ENCODE measurements at places on chromosomes 11 and 22.

DNA sequence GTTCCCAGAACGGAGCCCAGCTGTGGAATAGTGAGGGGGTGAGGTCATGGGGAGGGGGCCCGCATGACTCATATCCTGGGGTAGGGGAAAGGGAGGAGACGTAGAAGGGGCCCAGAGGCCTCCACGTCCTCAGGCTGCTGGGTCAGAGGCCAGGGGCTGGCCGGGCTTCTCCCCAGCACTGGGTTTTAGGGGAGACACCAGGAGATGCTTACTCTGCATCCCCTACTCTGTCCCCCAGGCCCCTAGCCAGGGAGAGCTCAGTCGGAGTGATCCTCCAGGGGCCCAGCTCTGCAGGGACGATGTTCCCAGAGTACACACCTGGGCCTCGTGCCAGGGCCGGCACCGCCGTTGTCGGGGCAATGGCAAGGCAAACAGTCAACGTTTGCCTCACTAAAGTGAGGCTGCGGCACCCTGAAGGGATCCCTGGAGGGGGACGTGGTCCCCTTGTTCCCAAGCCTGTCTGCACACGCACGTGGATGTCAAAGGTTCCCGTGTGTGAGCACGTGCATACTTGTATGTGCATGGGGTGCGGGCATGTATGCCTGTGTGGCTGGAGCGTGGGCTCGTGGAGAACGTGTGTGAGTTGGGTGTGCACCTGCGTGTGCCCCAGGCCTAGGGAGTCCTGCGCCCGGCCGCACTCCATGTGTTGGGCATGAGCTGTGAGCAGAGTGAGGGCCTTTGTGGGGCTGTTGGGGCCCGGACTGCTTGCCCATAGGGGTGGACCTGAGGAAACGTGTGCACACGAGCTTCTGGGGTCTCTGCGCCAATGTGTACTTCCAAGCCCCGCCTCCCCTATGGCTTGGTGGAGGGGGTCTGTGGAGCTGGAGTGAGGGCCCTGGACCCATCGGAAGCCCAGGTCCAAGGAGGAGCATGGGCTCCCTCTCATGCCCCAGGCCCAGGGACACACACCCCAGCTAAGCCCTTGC, 14.2 kb downstream of the PRR33 start:
- DNase-seq, result no peak

GRCh38 chr11:47869544-47870393, 21.6 kb upstream of the NUP160 start:
- DNase-seq, result no peak

DNA sequence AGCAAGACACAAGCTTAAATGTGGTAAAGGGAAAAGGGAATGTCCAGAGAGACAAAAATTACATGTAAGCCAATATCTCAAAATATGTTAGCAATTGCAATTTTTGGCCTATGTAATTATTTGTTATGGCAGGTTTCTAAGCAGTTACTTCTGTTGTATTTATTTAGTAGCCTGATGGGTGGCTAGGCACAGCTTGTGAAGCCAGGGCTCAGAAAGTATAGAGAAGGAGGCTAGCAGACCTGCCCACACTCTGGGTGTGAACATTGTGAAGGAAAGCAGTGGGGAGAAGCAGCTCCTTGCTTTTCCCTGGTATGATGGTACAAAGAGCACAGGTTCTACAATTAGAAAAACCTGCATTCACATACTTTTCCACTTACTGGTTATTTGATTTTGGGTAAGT, 196.5 kb upstream of the PGR start:
- no peak for DNase-seq

DNA sequence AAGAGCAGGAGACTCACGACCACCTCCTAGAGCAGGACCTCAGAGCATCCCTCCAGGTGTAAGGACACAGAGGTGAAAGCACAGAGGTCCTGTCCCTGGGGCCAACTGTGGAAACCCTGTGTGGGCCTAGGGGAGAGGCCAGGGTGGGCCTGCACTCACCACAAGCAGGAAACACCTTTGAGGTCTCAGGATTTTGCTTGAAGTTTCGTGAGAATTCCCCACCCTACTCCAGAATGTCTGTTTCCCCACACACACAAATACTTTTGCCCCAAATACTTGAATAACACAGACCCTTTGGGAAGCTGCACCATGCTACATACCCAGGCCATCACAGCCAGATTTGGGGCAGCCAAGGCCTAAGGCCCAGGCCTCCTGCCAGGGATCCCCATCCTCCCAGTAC, 18.1 kb downstream of the SLC43A3 start:
- DNase-seq, result no peak

GRCh38 chr11:2122222-2122906, 16.8 kb downstream of the IGF2 start:
- DNase-seq, result no peak

DNA sequence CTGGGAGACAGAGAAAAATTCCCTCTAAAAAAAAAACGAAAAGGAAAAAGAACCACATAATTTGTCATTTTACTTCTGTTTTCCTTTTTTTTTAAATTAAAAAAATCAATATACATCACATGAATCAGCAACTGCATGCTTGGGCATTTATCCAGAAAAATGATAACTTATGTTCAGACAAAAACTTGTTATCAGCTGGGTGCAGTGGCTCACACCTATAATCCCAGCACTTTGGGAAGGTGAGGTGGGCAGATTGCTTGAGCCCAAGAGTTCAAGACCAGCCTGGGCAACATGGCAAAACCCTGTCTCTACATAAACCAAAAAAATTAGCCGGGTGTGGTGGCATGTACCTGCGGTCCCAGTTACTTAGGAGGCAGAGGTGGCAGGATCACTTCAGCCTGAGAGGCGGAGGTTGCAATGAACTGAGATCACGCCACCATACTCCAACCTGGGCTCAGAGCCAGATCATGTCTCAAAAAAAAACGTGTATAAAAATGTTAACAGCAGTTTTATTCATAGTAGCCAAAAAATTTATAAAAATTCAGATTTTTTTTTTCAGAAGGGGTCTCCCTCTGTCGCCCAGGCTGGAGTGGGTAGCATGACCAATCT, 28.5 kb downstream of the AMBRA1 start:
- DNase-seq, result no peak

- DNase-seq, result no peak
These were observed 745.7 kb downstream of the BRD1 start for GRCh38 chr22:49081926-49082325.

GRCh38 chr22:35591714-35592417, 25.3 kb downstream of the MB start:
- no peak for DNase-seq

GRCh38 chr11:122101625-122102291, 14.3 kb downstream of the BLID start:
- no peak for DNase-seq

DNA sequence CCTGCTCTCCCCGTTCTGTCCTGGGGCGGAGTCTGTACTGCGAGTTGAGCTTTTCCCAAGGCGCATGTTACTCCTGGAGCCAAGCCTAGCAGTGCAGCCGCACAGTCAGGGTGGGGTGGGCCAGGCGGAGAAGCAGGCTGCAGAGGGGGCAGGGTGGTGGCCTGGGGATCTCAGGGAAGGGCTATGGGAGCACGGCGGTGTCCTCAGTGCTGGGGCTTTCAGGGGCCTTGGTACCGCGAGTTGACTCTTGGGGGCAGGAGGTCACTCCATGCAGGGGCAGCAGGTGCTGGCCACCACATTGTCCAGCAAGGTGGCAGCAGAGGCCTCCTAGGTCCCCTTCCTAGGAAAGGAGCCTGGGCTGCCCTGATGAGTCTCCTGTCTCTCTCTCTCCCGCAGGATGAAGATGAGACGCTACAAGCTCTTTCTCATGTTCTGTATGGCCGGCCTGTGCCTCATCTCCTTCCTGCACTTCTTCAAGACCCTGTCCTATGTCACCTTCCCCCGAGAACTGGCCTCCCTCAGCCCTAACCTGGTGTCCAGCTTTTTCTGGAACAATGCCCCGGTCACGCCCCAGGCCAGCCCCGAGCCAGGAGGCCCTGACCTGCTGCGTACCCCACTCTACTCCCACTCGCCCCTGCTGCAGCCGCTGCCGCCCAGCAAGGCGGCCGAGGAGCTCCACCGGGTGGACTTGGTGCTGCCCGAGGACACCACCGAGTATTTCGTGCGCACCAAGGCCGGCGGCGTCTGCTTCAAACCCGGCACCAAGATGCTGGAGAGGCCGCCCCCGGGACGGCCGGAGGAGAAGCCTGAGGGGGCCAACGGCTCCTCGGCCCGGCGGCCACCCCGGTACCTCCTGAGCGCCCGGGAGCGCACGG, 14.9 kb upstream of the MIEF1 start:
- DNase-seq, result no peak

DNA sequence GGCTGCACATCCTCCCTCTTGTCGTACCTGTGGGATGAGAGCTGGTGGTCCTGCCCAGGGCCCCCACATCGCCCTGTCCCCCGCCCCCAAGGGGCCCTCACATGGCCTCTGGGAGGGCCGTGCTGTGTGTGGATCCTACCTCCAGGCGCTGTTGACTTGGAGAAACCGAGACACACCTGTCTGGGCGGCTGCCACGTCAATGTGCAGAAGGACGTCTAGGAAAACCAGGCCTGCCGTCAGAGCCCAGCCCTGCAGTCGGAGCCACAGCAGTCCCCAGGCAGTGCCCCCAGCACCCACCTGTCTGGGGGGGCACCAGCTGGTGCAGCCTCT, 14.2 kb downstream of the ALG12 start:
- DNase-seq, result no peak

GRCh38 chr11:122040464-122040863, 75.6 kb downstream of the BLID start:
- DNase-seq, result no peak

DNA sequence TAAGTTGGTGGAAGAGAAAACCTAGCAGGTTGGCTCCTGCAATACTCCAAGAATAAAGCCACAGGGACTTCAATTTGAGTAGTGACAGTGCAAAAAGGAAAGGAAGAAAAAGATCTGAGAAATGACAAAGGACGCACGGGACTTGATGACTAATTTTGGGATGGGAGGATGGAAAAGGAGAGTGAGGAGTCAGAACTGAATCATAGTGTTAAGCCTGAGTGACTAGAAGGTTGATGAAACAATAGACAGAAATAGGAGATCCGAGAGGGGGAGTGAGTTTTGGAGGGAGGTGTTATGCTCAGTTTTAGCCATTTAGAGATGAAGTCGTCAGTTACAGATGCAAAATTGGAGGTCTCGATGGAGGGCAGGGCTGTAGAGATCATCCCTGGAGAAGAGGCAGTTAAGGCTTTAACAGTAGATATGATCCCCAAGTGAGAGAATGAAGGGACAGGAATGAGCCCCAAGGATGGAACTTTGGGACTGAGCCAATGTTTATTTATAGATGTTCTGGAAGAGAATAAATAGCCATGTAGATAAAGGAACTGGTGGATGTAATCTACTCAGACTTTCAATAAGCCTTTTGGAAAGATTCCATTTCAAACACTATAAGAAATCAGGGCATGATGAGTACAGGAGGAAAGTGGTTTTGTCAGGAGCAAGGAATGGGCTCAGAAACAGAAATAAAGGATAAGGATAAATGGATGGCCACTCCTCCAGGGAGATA, 108.9 kb upstream of the NCAM1 start:
- DNase-seq, result no peak

DNA sequence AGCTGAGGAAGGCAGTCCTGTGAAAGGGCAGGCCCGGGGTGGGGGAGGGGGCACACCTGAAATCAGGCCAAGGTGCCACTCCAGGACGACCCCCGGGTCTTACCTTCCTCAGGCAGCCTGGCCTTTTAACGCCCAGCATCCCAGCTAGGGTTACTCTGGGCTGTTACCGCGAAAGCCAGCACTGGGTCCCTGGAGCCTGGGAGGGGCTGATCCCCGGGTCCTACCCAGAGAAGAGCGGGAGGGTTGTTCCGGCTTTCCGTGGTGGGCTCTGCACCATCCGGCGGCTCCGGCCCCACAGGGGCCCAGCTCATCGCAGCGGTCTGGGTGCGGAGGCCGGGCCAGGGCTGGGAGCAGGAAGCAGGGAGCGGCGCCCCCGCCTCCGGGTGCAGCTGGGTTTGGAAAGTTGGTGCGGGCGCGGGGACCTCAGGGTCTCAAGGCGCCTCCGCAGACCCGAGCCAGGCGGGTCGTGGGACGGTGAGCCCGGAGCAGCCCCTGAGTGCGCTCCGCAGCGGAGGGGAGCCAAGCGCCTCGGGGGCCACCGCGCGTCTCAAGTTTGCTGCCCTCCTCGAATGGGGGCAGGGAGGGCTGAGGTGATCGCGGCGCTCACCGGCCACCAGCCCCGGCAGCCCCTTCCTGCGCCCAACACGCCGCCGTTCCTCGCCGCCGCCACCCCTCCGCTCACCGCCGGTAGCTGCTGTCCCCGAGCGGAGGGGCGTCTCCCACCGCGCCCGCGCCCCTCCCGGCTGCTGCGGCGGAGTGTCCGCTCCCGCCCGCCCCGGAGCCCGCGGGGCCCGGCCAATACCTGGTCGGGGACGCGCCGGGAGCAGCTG, 831 bp downstream of the CHST1 start:
- no peak for DNase-seq

DNA sequence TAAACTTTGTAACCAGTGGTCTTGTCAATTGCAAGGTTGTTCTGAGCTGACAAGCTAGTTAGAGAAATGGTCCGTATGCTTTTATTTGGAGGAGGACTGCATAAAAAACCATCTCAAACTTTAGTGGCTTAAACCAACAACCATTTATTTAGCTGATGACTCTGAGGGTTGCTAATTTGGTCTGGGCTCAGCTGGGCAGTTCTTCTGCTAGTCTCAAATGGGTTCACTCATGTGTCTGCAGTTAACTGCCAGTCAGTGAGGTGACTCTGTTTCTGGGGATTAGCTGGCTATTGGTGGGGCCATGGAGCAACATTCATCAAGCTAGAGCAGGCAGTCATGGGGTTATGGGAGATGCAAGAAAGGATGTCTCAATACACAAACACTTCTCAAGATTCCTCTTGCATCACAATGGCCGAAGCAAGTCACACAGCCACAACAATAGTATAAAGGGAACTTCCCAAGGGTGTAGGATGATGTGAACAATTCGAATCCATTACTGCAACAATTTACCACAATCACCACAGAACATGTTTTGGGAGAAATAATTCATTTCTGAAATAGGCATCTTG, 521.9 kb downstream of the INSC start:
- no peak for DNase-seq

DNA sequence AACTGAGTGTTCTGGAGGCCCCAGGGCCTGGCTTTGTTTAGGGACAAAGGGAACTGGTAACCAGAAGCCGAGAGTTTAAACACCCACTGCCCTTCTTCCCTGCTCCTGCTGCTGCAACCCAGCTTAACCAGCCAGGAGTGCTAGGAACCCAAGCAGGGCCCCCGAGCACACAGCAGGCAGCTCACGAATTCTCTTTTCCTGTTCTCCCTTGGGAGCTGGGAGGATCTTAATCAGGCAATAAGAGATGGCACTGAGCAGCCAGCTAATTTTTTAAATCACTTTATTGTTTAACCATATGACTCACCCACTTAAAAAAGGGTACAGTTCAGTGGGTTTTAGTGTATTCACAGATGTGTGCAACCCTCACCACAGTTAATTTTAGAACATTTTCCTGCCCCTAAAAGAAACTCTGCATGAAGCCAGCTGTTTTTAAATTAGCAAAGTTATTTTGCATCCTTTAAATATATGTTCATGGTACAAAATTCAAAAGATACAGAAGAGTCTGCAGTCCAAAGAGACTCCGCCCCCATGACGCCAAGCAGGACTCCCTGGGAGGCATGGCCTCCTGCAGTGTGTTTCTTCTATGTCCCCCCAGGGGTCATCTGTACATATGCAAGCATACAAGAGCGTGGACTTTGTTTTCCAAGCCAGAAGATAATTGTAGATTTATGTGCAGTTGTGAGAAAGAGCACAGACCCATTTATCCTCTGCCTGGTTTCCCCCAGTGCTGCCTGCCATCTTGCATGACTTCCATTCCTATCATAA, 18.9 kb upstream of the PPP6R3 start:
- no peak for DNase-seq

- DNase-seq, result no peak
These were observed 52.2 kb upstream of the B3GAT1 start for GRCh38 chr11:134464196-134464595.

- DNase-seq, result no peak
These were observed 28.4 kb upstream of the FADD start for GRCh38 chr11:70174547-70175235.

- no peak for DNase-seq
These were observed 34.9 kb downstream of the MAPK1 start for GRCh38 chr22:21832291-21833290.

Data from activated CD4-positive, alpha-beta T cell treated with anti-CD3 and anti-CD28 coated beads, Interleukin-2, amount 50 U/mL, for 1 hour (primary cell).